Left renal cortex interstitium (tissue), 4 donors: ENCODE measurements at places on chromosomes 3 and 15. TPM values are rescaled to one million over a fixed set of nuclear protein-coding genes. Genes with fewer than 3 reads are reported as not detected.

GRCh38 chr3:126983653-126984390, 907 bp downstream of the PLXNA1 start:
- DNase-seq, result no peak

GRCh38 chr3:185583925-185584324, 2.2 kb upstream of the SENP2 start:
- DNase-seq, result no peak

Gene GUCA1C
- polyA plus RNA-seq, result 0.55 TPM

Gene GOLGA8J
- 0.72 TPM for polyA plus RNA-seq

Gene TMEM108
- 1.7 TPM for polyA plus RNA-seq

- DNase-seq, result no peak
Measured at GRCh38 chr3:57518276-57518915, 25.7 kb downstream of the DNAH12 start.

DNA sequence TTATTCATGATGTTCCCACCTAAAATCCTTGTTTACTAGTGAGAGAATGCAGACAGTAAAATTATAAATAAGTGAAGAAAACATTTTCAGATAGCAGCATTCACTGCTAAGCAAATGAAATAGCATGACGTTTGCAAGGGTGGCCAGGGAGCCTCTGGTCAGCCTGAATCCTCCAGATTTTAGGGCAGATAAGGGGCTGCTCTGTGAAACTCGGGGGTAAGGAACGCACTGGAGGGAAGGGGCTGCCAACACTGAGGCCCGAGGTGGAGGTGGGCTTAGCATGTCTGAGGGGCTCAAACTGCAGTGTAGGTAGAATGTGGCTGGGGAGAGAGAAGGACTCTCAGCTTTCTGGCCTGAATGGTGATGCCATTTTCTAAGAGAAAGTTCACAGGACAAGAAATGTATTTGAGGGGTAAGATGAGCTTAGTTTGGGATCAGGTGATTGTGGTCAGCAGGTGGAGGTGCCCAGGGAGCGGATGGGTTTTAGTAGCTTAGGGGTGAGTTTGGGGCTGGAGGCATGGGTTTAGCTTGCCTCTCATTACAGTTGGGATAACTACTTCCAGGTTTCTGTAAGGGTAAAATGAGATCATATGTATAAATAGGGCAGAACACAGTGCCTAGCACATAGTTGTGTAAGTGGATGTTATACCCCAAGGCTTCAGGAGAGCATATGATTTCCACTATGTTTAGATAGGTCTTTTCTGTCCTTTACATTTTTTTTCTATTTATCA, 20.5 kb downstream of the GPR171 start:
- no peak for DNase-seq

DNA sequence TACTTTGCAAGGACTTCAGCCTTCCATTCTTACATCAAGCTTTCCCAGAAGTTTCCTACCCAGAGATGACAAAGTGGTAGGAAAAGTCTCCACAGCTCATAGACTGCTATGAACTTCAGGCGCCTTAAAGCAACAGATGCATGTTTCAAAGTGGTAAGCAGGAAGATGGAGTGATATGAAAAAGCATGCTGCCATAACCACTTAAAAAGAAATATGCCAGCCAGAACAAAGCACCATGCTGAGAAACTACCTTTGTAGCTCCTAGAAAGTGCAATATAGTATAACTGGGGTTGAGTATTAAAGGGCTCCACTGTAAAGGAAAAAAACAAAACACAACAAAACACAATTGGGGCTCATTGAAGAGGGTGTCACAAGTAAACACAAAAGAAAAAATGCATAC, 192.4 kb upstream of the STRIT1 start:
- no peak for DNase-seq

GRCh38 chr15:74185710-74186348, 12.3 kb downstream of the ISLR start:
- no peak for DNase-seq

DNA sequence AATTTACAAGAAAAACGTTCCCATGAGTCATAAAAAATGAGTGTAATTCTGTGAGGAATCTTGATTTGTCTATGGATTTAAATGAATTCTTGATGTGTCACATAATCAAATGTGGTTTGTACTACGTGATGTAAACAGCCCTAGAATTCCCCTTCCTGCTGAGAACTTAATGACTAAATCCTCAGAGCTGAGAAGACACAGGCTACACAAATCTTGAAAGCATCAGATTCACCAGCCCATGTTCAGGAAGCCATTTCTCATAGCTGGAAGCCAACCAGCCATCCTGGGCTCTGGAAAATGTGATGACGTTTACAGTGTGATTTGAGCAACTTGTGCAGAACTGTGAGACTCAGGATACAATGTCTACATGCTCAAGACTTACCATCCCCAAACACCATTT, 193.7 kb upstream of the MME start:
- DNase-seq, result no peak

GRCh38 chr3:114597012-114597411, 303.2 kb downstream of the TIGIT start:
- DNase-seq, result no peak

Gene SATB1
- polyA plus RNA-seq, result 43.0 TPM

DNA sequence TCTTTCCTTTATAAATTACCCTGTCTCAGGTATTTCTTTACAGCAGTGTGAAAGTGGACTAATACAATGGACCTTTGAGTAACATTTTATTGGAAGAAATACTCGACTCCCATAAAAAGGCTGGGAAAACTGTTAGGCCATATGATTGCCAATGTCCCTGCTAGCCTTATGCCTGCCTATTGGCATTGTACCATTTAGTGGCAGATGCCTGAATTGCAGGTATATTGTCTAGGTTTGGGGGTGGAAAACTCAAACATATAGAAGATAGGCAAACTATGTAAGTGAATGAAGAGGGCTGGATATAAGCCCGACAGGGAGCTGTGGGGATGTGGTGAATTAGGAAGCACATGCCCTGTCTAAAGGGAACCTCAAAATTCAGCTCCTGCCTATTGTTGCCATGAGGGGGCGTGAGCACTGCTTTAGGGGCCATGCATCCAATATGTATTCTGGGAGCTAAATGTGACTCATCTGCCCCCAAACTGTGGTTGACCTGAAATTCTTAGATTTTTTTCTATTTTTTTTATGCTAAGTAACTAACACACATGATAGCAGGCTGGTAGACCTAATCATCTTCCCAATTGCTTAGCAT, 65.2 kb upstream of the TRA2B start:
- DNase-seq, result no peak

DNA sequence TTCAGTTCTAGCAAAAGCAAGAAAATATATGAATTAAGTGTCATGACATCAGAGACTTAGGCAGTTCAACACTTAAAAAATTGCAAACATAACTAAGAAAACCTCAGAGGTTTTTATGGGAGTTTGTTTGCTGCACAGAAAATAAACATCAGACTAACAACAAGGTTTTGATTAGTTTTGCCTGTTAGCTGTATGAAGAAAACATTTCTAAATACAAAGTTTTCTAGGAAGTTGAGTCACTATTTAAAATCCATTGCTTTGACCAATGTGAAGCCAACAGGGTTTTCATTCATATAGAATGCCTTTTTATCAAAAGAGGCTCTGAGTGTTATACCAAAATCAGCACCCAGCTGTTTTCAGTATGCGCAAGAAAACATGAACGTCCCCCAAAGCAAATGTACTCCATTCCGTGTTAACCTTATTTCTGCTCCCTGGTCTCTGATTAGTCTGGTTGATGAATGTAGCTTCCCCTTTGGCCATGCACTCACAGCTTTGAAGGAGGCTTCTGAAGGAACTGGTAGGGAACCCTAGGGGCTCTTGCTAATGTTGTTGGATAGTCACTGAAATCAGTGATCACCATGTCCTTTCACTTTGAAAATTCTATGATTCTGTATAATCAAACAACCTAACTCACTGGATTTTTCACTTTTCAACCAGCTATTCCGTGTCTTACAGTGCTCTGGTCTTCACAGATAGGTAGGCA, 89.6 kb upstream of the TSEN2 start:
- no peak for DNase-seq

GRCh38 chr15:86159468-86159867, 79.8 kb downstream of the AGBL1 start:
- no peak for DNase-seq

DNA sequence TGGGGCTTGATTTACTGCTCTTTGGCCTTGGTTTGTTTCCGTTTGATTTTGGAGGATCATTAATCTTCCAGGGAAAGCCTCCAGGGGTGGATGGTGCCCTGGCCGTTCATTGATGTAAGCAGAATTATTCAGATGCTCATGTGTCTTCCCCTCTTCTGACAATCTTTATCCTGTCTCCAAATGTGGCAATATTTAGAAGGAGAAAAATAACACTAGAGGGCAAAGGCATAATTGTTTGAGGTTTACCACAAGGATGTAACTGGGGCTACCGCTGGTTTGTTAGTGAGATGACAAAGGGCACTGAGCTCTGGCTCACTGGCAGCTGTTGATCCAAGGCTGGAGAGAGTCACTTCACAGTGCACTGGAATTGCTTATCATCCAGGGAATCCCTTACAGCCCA, 18.2 kb upstream of the PLCL2 start:
- no peak for DNase-seq

Gene MUC20
- 21.2 TPM for polyA plus RNA-seq

- DNase-seq, result no peak
Measured at GRCh38 chr3:170840291-170840859, 29.6 kb downstream of the RPL22L1 start.

DNA sequence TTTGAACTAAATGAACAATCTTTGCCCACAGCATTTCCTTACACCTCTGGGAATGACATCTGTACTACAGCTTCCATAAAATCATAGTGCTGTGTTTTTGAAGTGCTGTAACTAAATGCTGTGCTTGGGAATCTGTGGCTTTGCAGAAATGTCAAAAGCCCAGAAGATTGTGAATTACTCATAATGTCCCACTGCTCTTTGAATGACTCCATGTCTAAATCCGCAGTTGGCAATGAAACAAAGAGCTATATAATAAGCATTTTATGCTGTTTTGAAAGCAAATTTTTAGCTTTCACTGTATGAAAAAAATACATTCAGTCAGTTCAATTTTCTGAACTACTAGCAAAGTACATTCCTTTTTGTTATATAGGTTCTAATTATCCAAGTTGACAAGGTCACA, 88.6 kb upstream of the ADAMTS17 start:
- no peak for DNase-seq

DNA sequence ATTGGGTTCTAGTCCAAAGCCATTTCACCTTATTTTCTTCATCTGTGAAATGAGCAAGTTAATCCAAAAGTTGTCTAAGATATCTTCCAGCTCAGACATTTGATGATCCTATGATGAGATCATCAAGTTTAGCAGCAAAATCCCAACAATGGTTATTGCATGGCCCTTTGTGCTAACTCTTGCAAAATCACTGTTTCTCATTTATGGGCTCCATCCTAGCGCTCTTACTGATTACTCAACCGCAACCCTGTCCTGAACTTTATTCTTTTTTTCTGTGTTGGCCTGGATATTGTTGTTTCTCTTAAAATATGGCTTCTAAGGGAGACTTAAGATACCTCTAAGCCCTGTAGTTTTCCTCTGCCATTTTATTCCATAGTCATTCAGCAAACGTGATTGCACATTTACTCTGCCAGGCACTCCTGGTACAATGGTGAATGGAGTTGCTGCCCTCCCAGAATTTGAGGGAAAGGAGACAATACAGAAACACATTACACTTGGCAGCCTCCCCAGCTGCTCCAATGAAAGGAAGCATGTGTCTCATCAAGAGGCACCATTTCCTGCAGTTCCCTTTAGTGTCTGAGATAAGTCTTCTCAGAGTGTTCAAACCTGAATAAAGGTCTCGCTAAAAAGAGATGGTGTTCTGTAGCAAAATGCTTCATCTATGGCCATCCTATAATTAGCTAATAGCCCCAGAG, 4.4 kb downstream of the GXYLT2 start:
- DNase-seq, result no peak

Gene MOBP
- polyA plus RNA-seq, result 0.20 TPM

DNA sequence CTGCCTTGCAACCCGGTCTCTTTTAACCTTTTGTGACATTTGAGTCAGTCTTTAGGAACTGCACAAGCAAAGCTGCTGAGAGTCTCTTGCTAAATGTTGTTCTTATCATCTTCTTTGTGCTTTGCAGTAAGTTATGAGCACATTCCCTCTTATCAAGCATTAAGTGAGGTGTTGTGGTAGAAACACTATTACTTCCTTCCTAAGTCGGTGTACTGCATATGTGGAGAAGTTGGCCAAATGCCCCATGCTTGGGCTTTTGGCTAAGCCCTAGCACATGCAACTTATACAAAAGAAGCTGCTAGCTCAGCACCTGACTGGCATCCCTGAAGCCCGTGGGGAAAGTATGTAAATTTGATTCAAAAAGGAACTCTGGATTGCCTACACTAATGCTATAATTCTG, 136.5 kb upstream of the RBMS3 start:
- DNase-seq, result no peak

DNA sequence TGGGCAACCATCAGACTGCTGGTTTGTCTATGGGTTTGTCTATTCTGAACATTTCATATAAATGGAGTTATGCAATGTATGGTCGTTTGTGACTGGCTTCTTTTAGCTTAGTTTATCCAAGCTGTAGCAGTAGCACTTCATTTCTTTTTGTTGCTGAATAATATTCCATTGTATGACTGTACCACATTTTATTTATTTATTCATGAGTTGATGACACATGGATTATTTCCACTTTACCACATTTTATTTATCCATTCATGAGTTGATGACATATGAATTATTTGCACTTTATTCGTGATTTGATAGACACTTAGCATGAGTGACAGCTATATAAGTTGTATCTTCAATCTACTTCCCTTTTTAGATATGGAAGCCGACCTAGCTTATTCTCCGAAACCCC, 70.0 kb downstream of the IQGAP1 start:
- no peak for DNase-seq

Gene NECTIN3
- polyA plus RNA-seq, result 36.5 TPM

- no peak for DNase-seq
Measured at GRCh38 chr3:103218793-103219192, 784.0 kb downstream of the ZPLD1 start.

DNA sequence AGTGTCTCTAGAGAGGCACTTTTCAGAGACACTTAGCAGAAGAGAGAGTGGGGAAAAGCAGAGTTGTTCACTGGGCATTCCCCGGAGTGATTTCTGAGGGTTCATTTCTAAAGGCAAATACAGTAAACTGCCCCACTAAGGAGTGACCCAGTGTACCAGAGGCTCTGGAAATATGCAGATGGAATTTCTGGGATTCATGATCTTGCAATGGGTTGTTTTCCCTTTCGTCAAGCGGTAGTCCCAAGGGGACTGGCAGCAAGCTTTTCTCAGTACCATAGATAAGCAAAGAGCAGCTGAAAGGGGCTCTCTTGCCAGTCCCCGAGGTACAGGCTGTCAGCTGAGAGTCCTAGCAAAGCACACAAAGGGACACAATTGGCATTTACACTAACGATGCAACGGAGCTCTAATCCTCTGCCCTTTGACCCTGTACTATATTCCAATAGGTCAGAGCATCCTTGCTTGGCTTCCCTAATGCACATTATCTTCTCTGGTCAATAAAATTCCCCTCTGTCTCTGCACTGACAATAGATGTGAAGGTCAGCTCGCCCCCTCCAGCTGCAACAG, 155.6 kb downstream of the SEMA6D start:
- no peak for DNase-seq

GRCh38 chr3:189953551-189953950, 167.1 kb downstream of the P3H2 start:
- DNase-seq, result no peak

GRCh38 chr15:83595191-83595590, 58.7 kb upstream of the ADAMTSL3 start:
- no peak for DNase-seq

GRCh38 chr15:100909989-100910955, 8.9 kb upstream of the LRRK1 start:
- DNase-seq, result no peak

- no peak for DNase-seq
Measured at GRCh38 chr15:88688394-88688933, 49.6 kb downstream of the ISG20 start.
